ENCODE measurements at places on chromosomes 11 and 22. TPM values are rescaled to one million over a fixed set of nuclear protein-coding genes. Genes with fewer than 3 reads are reported as not detected.

MS4A13 gene
- total RNA-seq, result not detected

SLC5A12 gene
- total RNA-seq, result not detected

APOBEC3G gene
- total RNA-seq, result 0.95 TPM

GPR137 gene
- 20.0 TPM for total RNA-seq

KLHDC7B gene
- total RNA-seq, result 2.1 TPM

CRELD2 gene
- total RNA-seq, result 25.9 TPM

SLC43A3 gene
- total RNA-seq, result not detected
